ENCODE measurements at places on chromosomes 5 and 9.

- DNase-seq: no peak
Observed at GRCh38 chr5:143793249-143793648, 18.7 kb upstream of the HMHB1 start.

- no peak for DNase-seq
Observed at GRCh38 chr5:57207007-57207653, 33.3 kb downstream of the GPBP1 start.

- DNase-seq: peak; percentile 93
Observed at GRCh38 chr9:128072144-128073021, 4.4 kb downstream of the SLC25A25 start.

DNA sequence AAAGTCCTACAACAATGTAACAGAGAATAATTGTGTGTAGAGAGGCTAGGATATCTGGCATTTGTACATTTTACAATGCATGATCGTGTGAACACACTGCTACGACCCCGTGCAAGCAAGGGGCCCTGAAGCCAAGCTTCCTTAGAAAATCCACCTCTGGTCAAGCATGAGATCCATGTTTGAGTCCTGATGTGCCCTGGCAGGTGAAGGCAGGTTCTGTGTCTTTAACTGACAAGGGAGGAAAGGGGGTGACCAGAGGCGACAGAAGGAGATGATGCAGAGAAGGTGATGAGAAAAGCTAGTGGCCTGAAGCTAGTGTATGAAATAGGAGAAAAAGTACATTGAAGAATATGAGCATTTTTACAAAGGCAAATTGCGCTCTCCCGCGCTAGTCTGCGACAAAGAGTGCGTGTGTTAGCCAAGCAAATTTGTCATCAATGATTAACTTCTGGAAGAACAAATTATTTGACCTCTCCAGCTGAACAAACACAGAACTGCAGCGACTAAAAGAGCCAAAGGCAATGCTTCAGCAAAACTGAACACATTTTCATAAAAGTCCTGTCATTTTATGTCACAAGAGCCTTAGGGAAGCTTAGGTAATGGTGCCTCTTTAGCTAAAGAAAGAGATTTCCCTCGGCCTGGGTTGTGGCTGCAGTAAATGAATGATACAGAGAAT is 101.7 kb upstream of the DAPK1 start:
- DNase-seq: no peak

GRCh38 chr9:136259517-136259813 is 13.9 kb upstream of the QSOX2 start:
- DNase-seq: no peak

DNA sequence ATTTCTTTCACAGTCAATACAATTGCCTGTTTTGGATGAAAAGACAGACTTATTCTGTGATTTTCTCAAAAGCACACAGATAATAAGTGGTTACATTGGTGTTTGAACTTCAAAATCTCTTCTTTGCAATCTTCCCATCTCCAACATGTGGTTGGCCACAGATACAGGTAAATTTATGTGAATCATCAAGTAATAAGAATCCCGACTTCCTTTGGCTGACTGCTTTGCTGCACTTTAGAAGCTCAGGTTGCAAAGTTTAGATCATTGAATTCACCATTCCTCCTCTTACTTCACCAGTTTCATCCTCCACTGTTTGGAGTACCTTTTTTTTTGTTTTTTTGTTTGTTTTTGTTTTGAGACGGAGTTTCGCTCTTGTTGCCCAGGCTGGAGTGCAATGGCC is 56.5 kb upstream of the ADRB2 start:
- DNase-seq: no peak

GRCh38 chr5:150642567-150642927 is 2.1 kb downstream of the SYNPO start:
- DNase-seq: peak; percentile 82

DNA sequence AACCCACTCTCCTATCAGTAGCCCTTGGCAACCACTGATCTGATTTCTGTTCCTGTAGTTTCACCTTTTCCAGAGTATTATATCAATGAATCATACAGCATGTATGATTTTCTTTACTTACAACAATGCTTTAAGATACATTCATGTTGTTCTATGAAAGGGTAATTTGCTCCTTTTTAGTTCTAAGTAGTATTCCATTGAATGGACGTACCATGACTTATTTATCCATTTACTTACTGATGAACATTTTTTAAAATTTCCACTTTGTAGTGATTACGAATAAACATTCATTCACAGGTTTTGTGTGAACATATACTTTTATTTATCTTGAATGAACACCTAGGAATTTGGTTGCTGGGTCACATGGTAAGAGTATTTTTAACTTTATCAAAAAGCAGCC is 620.8 kb downstream of the HTR1A start:
- DNase-seq: no peak

DNA sequence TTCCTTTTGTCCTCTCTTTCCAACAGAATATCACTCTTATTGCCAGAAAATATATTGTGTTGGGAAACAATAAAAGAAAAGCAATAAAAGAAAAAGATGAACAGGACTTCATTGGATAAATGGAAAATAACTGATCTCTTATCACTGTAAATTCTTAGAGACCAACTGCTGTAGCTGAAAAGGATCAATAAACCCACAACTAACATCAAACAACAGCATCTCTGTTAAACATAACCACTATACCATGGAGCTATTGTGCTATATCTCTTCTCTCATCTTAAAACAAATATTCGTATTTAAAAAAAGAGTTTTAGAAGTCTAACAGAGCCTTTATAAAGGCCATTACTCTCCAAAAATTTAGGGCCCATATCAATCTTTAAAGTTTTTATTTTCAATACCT is 502.4 kb downstream of the TMEM232 start:
- no peak for DNase-seq

- DNase-seq: no peak
Observed at GRCh38 chr9:77772646-77773045, 124.5 kb upstream of the GNA14 start.

DNA sequence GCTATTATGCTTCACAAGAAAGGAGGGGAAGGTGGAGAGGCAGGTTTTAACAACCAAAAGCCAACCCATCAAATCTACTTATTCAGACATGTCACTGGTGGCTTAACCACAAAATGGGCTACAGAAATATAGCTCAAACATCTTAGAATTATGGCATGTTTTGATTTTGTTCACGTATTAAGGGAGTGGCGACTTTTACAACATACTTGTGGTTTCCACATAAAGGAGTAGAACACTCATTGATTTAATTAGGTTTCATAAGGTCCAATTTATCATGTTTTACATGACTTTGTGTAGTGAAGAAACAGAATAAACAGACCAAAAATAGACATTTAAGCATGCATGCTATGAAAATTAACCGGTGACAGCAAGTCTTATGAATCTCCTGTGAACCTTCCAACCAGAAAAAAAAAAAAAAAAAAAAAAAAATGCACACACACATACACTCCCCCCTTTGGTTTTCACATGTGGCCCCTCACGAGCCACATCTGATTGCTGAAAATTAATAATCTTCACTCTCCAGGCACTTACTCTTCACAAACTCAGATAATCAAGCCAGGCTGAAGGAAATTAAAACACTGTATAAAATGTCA is 5.4 kb downstream of the ZNF608 start:
- DNase-seq: no peak

DNA sequence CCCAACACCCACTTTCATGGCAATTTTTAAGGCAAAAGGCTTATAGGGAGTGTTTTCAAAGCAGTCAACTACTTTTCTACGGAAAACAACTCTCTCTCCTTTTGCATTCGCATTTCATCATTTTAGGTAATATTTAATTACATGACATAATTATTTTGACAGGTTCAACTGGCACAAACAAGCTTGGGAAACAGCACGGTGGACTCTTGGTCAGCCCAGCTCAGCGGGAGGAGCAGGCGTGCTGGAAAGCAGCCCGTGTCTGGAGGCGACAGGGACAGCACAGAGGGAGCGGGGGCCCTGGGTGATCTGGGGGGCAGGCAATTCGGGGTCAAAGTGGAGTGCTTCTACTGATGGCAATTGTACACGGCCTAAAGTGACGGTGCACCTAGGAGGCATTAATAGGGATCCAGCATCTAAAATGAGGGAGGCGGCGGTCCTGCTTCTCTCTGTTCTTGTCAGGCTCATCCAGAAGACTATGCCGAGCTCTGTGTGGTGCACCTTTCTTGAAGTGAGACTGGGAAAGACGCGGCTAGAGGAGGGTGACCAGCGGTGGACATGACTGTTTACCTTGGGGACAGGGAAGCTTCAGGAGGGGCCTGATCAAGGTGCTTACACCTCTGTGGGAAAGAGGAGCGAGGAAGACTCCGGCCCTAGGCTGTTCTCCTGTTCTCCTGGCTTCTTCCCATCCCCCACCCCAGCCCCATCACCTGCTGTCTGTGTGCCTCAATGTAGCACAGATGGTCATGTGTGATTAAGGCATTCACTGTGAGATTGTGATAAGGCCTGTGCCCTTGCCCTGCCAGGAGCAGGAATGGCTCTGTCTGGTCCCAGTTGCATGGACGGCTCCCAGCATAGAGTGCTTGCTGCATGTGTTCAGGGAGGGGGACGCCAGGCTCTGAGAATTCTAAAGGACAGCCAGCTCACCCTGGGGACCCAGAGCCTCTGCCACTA is 3.4 kb downstream of the MYMK start:
- no peak for DNase-seq

DNA sequence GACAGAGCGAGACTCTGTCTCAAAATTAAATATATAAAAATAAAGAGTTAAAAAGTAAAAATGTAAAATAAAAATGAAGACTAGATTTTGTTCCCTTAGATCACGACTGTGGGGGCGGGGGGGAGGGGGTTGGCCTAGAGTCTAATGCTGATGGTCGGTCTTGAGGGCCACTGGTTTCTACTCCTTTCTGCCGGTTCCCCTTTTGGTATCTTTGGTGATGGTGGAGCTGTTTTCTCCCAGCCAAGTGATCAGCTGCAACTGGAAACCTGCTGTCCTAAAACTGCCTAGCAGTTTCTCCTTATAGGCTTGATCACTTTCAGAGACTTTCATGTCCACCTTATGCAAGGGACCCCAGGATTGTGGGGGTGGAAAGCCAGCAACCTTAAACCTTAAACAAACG is 1.1 kb downstream of the SRD5A1 start:
- no peak for DNase-seq

DNA sequence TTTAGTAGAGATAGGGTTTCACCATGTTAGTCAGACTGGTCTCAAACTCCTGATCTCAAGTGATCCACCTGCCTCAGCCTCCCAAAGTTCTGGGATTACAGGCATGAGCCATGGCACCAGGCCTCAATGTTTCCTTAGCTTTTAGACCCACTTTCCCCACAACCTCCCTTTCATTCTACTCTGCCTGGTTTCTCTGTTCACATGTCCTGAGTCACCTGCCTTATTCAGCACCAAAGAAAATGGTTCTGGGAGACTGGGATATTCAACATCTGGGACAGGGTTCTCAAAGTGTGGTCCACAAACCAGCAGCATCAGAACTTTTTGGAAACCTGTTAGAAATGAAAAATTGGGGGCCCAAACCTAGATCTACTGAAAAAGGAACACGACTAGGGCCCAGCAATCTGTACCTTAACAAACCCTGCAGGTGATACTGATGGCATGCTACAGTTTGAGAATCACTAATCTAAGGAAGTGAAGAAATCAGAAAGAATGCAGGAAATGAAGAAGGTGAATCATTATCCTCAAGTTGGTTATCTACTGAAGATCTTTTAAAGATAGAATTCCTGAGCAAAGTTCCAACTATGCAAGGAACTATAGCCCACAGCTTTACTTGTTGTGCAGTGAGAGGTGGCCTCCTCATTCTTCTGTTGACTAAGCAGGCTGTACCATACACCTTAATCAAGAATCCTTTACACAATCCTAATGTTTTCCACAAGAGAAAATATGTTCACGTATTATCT is 51.8 kb upstream of the CTNNAL1 start:
- no peak for DNase-seq

DNA sequence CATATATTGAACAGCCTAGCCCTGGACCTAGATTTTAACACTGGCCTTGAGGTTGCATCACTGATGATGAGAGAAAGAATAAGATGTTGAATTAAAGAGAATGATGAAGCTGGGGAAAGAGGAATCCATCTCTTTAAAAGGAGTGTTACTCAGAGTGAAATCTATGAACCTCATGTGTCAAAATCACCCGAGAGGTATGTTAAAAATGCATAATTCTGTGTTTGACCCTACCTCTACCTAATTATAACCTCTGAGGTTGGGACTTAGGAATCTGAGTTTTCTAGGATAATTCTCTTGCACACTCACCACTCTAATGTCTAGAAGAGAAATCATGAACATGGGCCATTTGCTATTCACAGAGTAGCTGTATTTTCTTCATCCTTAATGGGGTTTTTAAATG is 479.4 kb downstream of the ENC1 start:
- no peak for DNase-seq

DNA sequence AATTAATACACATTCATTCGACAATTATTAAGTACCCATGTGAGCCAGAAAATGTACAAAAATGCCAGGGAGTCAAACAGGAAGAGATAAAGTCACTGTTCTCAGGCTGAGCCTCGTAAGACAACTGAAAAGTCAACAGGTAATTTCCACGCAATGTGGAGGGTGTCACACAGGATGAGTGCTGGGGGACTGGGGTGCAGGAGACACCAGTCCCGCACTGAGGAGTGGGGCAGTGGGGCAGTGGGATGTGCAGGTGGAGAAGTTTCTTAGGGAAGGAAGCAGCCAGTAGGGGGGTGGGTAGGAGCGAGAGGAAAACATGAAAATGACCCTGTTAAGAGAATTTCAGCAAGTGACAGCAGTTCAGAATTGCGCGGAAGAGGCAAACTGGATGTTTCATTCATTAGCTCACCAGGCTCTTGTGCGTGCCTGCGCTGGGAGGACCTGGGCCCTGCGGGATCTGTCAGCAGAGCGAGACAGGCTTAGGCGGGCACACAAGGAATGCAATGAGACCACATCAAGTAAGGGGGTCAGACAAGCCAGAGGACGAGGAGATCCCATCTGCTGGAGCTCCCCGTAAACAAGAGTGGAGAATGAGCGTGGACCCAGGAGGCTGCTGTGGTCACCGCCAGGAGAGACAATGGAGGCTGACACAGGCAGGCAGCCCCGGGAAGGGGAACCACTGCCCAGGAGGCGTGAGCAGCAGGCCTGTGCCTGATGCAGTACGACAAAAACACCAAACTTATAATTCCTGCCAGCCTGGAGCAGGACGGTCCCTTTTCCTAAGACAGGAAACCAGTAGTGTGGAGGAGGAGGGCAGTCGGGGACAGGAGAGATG is 21.0 kb downstream of the CAMSAP1 start:
- no peak for DNase-seq

DNA sequence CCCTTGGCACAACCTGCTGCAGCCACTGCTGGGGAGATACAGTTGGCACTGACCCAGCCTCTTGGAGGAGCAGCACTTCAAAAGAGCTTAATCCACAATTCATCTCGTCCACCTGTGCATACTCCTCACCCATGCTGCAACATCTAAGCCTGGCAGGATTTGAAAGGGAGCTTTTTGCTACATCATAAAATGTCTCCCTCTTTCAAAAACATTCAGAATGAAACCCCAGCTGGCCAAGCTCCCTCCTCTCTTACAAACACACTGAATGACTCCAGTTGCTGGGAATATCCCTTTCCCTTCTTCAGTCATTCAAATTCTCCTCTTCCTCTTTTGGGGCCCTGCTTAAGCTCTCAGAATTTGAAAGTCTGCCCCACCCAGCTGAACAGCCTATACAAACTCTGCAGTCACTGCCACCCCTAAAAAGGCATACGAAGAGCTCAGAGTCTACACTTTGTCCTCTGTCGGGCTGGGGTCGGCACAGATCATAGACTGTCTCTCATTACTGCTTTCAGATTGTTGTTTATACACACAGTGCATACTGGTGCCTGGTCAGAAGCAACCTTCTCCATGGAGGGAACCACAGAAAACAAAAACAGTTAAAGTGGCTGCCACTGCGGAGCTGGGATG is 8.8 kb upstream of the C5orf15 start:
- DNase-seq: no peak

GRCh38 chr9:123614306-123615263 is 258.6 kb downstream of the CRB2 start:
- DNase-seq: no peak

All from tibial artery (tissue), 4 donors.